ENCODE measurements at places on chromosomes 3 and 15. TPM values are rescaled to one million over a fixed set of nuclear protein-coding genes. Genes with fewer than 3 reads are reported as not detected.
A peak's percentile ranks its signal among the peaks of the same experiment; 100 is the strongest.

Gene SLC28A2
- total RNA-seq: 11.1 TPM

Gene MED12L
- 1.1 TPM for total RNA-seq

Gene DHFR2
- 16.7 TPM for total RNA-seq

Gene EBLN2
- 4.5 TPM for total RNA-seq

Gene ERC2
- 0.41 TPM for total RNA-seq

Gene PFKFB4
- 7.2 TPM for total RNA-seq

Gene SERPINI2
- not detected for total RNA-seq

Gene BOC
- 77.4 TPM for total RNA-seq

DNA sequence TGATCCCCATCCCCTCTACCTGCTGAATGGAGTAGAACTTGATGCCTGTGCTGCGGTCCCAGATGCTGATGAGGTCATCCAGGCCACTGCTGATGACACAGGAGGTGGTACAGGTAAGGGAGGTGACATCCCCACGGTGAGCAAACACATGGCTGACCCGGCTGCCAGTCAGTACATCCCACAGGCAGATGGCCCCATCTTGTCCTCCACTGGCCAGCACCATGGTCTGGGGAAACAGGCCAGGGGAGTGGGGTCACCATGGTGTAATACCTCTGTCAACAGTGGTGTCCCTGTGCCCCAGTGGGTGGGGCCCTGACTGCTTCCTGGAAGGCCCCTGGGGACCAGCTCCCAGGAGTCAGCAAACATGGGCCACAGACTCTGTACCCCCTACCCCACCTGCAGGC is 33.3 kb downstream of the PTPN23 start:
- no peak for DNase-seq
- H3K27me3 ChIP-seq: no peaks in the 10 kb centered on the region
- no peaks in the 10 kb centered on the region for H3K4me1 ChIP-seq

DNA sequence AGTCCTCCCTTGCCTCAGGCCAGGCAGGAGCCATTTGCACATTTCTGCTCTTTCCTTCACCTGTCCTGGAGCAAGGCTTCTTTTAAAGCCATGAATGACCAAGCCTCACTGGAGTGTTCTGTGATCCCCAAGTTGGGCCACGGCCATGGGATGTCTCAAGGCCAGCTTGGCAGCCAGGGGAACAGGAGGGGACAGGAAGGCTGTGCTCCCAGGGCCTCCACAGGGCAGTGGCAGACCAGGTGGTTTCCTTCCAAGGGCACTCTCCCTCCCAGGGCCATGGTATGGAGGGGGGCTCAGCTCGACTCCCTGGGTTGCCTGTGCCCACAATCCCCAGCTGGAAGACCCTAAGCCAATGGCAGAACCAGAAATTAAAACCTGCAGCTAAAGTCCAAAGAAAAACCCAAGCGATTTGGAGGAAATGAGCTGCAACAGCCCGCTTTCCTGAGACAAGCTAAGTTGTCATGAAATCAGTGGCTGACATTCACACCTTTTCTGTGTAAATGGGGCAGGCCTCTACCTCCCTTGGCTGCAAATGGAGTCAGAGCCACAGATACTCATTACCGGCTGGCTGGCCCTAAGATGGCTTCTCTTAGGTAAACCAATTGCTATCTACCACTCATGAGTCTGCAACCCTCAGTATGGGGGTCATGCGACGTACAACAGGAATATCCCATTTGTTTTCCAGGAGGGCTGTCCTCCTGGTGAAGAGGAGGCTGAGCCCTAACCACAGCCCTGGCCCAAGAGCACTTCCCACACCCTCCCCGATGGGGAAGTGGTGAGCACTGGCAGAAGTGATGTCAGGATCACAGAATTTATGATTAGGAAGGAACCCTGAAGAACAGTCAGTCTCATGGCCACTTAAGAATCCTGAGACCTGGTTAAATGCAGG is 83.3 kb downstream of the SNRK start:
- no peak overlapping the region for H3K27ac ChIP-seq
- H3K4me1 ChIP-seq: no peaks in the 10 kb centered on the region
- DNase-seq: no peak
- H3K4me3 ChIP-seq: no peak overlapping the region
- no peaks in the 10 kb centered on the region for H3K36me3 ChIP-seq
- no peaks in the 10 kb centered on the region for H3K27me3 ChIP-seq

- no peaks in the 10 kb centered on the region for H3K27me3 ChIP-seq
- no peaks in the 10 kb centered on the region for H3K36me3 ChIP-seq
- H3K27ac ChIP-seq: peak within 1 kb of the TSS; percentile 84
- peak within 1 kb of the TSS; percentile 22 for H3K4me3 ChIP-seq
Measured at GRCh38 chr3:58536501-58537411, at the start of gene ACOX2. Gene ACOX2, minus strand, starts transcription at chr3:58537190. Its CDS starts 2,084 bp downstream, at chr3:58535106.

- DNase-seq: no peak
- no peaks in the 10 kb centered on the region for H3K27me3 ChIP-seq
- no peaks in the 10 kb centered on the region for H3K4me1 ChIP-seq
- no peaks in the 10 kb centered on the region for H3K36me3 ChIP-seq
- no peak overlapping the region for H3K27ac ChIP-seq
Measured at GRCh38 chr15:49079340-49080039, 33.2 kb upstream of the SECISBP2L start.

- no peak overlapping the region for H3K4me3 ChIP-seq
- peak; percentile 8 for DNase-seq
- H3K4me1 ChIP-seq: peaks cover 10% of the 10 kb centered on the region
- H3K27me3 ChIP-seq: no peaks in the 10 kb centered on the region
Measured at GRCh38 chr15:53851110-53851848, 91.8 kb upstream of the WDR72 start.

- H3K36me3 ChIP-seq: no peaks in the 10 kb centered on the region
Measured at GRCh38 chr3:131231710-131232389, 149.7 kb upstream of the NUDT16 start.

GRCh38 chr3:100981164-100981911 is 11.9 kb downstream of the ABI3BP start:
- no peak for DNase-seq
- H3K27ac ChIP-seq: peak overlapping the region; percentile 73
- H3K4me3 ChIP-seq: no peak overlapping the region
- no peaks in the 10 kb centered on the region for H3K4me1 ChIP-seq
- H3K27me3 ChIP-seq: no peaks in the 10 kb centered on the region
- no peaks in the 10 kb centered on the region for H3K36me3 ChIP-seq

GRCh38 chr3:124995460-124995994 is 60.3 kb downstream of the HEG1 start:
- peaks cover 1% of the 10 kb centered on the region for H3K36me3 ChIP-seq
- H3K4me3 ChIP-seq: no peak overlapping the region
- peaks cover 16% of the 10 kb centered on the region for H3K4me1 ChIP-seq
- peak overlapping the region; percentile 46 for H3K27ac ChIP-seq

GRCh38 chr3:188471723-188472122 is 317.8 kb downstream of the LPP start:
- no peak overlapping the region for H3K4me3 ChIP-seq
- no peak for DNase-seq
- no peaks in the 10 kb centered on the region for H3K36me3 ChIP-seq

DNA sequence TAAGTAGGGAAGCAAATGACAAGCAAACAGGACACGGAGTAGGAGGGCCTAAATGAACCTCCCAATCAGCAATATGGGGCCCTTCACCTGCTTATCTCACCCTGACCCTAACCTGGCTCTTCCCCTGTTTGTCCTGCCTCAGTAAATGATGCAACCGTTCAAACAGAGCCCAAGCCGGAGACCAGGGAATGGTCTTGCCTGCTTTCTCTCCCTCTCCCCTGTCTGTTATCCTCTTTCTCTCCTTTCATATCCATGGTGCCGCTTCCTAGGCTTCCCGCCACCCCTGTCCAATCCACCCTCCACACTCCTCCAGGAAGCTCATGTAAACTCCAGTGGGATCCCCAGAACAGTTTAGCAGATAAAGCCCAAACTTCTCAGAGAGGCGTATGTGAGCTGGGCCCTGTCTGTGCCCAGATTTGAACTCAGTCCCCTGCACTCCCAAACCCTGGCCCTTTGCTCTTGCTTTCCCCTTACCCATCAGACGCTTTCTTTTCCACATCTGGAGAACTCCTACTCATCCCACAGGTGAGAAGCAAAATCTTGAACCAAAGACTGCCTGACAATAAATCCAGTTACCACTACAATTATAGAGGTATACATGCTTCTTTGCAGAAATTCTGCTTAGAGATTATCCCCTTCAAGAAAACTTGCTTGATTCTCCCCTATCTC is 45.7 kb upstream of the STT3B start:
- no peaks in the 10 kb centered on the region for H3K4me1 ChIP-seq
- H3K36me3 ChIP-seq: no peaks in the 10 kb centered on the region
- H3K4me3 ChIP-seq: no peak overlapping the region
- no peaks in the 10 kb centered on the region for H3K27me3 ChIP-seq

- no peak overlapping the region for H3K4me3 ChIP-seq
- no peaks in the 10 kb centered on the region for H3K36me3 ChIP-seq
- no peaks in the 10 kb centered on the region for H3K27me3 ChIP-seq
Measured at GRCh38 chr3:30934208-30934550, 39.7 kb upstream of the GADL1 start.

DNA sequence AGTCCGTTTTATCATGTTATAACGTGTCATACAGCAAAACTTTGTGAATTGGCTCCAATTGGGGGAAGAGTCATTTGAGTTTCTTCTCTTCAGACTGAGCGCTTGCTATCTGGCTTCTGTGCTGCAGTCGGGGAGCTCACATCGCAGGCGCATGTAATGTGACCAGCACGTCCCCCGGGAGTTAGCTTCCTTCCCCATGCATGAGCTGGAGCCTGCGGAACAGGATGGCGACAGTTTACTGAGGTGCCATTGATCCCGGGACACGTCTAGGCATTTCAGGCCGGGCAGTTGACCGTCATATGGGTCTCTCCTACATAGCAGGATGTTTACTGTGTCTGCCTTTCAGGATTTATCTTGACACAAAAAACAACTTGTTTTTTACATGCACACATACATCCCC is 44.8 kb downstream of the CMTM8 start:
- H3K27me3 ChIP-seq: no peaks in the 10 kb centered on the region
- no peak for DNase-seq
- no peaks in the 10 kb centered on the region for H3K36me3 ChIP-seq
- H3K27ac ChIP-seq: no peak overlapping the region
- H3K4me1 ChIP-seq: no peaks in the 10 kb centered on the region
- H3K4me3 ChIP-seq: no peak overlapping the region

DNA sequence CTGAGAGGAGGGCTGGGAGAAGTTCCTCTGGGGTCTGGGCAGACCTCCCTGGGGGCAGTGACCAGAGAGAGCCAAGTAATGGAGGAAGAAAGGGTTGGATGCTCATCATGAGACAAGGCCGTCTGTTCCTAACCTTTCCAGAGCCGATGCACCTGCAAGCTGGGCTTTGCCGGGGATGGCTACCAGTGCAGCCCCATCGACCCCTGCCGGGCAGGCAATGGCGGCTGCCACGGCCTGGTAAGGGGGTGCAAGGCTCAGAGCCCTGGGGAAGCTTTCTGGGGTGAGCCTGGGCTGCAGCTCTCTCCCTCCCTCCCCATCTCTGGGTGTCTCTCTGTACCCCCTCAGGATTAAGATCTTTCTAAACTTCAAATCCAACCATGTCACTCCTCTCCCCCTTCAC is 16.4 kb downstream of the STAB1 start:
- no peak overlapping the region for H3K4me3 ChIP-seq
- no peaks in the 10 kb centered on the region for H3K36me3 ChIP-seq
- DNase-seq: no peak
- H3K4me1 ChIP-seq: no peaks in the 10 kb centered on the region
- no peaks in the 10 kb centered on the region for H3K27me3 ChIP-seq
- H3K27ac ChIP-seq: no peak overlapping the region

Measured in transverse colon (tissue), 4 donors.